ENCODE measurements at places on chromosomes 5 and 9.

DNA sequence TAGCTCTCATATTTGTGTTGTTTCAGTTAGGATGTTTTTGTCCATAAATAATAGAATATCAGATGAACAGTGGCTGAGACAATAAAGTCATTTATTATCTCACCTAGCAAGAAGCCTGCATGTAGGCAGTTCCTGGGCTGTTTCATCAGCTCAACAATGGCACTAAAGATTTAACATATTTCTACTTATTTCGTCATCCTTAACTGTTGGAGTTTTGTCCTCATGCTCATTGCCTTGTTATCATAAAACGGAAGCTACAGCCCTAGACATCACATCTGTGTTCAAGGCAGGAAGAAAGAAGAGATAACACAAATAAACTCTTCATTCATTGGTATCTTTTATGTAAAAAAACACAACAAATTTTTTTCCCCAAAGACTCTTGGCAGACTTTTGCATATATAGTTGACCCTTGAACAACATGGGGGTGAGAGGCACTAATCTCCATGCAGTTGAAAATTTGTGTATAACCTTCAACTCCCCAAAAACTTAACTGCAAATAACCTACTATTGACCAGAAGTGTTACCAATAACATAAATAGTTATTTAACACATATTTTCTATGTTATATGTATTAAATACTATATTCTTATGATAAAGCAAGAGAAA, 277.2 kb upstream of the ADRA1B start:
- no peak for DNase-seq

- DNase-seq: no peak
These were observed 6.6 kb downstream of the RGS14 start for GRCh38 chr5:177364159-177364962.

DNA sequence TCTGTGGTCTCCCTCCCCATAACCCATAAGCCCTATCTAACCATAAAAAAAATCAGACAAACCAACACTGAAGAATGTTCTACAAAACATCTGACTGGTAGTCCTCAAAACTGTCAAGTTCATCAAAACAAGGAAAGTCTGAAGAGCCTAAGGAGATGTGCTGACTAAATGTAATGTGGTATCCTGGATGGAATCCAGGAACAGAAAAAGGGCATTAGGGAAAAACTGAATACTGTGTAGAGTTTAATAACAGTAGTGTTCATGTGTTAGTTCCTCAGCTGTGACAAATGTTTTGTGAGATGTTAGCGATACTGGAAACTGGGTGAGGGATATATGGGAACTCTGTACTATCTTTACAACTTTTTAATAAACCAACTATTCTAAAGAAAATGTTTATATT, 75.7 kb upstream of the EQTN start:
- DNase-seq: no peak

GRCh38 chr5:116982035-116982434, 407.4 kb upstream of the SEMA6A start:
- no peak for DNase-seq

GRCh38 chr5:37086466-37087173, 162.6 kb downstream of the CPLANE1 start:
- peak; percentile 24 for DNase-seq

GRCh38 chr5:38707352-38708210, 138.2 kb upstream of the OSMR start:
- no peak for DNase-seq

- DNase-seq: no peak
These were observed 22.2 kb downstream of the SLC46A2 start for GRCh38 chr9:112868461-112868860.

- DNase-seq: no peak
These were observed 74.7 kb downstream of the ANKRD55 start for GRCh38 chr5:56158331-56158960.

GRCh38 chr5:35869685-35870277, 13.1 kb downstream of the IL7R start:
- DNase-seq: no peak

DNA sequence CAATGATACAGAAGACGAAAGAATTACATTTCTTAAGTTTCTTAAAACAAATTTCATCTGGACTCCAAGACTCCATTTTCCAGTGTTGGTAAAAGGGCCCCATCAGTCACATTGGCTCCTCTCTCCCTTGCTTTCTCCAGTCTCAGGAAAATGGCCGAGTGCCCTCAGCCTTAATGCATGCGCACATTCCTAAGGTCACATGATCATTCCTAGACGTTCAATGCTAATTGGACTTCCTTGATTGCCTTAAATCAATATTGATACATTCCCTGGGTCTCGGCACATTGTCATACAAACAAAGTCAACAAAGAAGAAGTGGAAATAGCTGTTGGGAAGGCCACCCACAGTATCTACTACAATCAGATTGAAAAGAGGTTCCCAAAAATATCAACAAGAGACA, 413.6 kb upstream of the GRAMD2B start:
- no peak for DNase-seq

- no peak for DNase-seq
These were observed 1069.1 kb downstream of the EFNA5 start for GRCh38 chr5:106601620-106602019.

- no peak for DNase-seq
These were observed 4.4 kb upstream of the IL3 start for GRCh38 chr5:132055808-132056609.

DNA sequence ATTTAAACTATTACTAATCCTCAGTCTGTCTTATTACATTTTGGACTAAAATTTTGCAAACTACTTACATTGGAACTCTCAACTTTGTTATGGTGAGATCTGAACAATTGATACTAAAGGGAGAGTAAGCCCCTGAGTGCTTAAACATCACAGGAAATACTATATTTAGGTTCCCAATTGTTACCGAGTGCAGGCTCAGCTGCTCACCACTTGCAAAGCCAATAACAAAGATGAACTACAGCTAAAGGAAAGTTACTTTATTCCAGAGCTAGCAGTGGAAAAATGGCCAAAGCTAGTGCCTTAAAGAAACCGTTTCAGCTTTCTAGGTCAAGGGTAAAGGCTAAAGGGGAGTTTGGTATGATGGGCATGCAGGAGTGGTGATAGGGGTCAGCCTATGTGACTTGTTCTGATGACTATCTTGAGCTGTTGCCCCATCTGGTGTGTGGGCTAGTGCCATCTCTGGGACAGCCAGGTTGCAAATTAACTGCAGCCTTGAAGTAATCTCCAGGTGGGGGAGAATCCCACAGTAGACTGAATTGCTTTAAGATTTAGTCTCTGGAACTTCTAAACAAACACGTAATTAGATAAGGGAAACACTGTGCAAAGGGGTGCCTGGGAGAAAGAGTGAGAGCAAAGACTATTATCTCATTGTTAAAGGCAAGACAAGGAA, 7.8 kb upstream of the NDUFB6 start:
- no peak for DNase-seq

- DNase-seq: no peak
These were observed 187.4 kb downstream of the RFK start for GRCh38 chr9:76206821-76207220.

DNA sequence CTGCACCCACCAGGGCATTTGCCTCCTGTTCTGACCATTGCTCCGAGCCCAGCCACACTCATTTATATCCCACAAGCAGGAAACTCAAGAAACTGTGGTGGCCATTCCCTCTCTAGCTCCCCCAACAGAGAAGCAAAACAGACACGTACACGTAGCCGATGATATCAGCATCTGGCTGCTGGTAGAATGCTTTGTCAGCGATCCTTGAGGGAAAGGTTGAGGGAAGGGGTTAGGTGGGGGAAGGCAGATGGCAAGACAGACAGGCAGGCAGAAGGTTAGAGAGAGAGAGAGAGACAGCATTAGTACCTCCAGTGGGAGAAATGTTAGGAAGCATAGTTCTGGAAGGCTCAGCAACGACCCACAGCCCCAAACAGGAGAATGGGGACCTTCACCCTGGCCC, 7.8 kb downstream of the HIGD2A start:
- DNase-seq: no peak

DNA sequence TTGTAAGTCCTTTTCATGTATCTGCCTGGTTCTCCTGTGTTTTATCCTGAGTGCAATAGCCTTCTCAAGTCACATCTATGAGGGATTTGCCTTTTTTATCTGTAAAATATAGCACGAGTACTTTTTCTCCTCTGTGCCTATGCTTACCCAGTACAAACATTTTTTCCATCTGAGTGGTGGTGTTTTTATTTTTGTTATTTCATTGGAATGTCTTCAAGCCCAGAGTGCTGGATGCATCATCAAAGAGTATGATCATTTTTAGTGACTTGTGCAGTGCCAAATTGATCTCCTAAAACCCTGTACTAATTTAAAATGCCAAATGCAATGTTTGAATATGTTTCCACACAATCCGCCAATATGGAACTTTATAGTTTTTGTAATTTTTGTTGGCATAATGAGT, 86.1 kb downstream of the TLE4 start:
- no peak for DNase-seq

- no peak for DNase-seq
These were observed 206.0 kb upstream of the DMRTA1 start for GRCh38 chr9:22240619-22241018.

DNA sequence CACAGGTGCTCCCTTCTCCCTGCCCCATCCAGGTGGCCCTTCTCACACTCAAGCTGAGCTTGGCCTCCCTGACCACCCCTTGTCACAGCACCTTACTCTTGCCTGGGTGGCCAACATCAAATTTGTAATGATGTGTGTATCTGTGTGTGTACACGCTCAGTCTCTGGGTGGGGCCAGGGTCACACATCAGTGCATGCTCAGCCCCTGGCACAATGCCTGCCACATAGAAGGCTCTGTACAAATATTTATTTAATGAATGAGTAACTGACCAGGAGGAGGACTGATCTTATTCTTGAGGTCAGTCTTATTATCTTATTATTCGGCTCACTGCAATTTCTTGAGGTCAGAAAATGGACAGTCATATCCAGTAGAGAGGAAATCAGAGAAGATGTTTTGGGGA, 41.3 kb upstream of the HAND1 start:
- DNase-seq: no peak

DNA sequence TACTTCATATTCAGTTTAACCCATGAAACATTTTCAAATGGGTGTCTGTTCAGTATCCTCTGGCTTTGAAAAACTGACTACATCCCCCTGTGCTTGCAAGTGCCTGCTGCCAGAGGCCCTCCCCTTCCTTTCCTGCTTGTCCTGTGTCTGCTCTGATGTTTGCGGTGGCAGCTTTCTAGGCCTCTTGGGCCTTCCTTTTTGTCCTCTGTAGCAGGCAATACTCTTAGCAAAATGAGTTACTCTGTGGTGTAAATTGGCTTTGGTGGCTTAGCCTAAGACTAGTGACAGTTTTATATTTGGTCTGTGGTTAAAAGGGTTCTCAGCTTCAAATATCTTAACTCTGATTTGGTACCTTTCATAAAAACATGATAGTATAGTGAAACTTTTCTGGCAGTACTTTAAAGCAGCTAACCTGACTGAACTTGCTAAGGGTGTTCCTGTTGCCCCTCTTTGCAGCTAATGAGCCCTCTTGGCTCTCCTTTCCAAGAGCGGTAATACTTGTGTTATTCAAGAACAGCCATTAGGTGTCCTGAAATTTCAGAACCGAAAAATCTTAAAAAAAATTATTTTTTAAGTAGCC, 76.6 kb downstream of the GOLM1 start:
- DNase-seq: no peak

DNA sequence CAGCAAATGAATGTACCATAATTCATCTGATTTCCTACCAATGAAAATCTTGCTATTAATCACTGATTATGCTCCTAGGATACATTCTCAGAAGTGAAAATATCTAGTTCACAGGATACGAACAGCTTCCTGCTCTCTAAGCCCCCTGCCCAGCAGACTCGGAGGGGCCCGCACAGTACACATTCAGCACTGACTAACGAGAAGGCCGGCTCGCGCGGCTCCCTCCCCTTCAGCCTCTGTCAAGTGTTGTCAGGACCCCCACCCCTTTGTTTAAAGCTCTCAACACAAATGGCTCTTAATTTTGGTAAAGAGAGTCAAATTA, 82.0 kb downstream of the PRRT1B start:
- DNase-seq: no peak

DNA sequence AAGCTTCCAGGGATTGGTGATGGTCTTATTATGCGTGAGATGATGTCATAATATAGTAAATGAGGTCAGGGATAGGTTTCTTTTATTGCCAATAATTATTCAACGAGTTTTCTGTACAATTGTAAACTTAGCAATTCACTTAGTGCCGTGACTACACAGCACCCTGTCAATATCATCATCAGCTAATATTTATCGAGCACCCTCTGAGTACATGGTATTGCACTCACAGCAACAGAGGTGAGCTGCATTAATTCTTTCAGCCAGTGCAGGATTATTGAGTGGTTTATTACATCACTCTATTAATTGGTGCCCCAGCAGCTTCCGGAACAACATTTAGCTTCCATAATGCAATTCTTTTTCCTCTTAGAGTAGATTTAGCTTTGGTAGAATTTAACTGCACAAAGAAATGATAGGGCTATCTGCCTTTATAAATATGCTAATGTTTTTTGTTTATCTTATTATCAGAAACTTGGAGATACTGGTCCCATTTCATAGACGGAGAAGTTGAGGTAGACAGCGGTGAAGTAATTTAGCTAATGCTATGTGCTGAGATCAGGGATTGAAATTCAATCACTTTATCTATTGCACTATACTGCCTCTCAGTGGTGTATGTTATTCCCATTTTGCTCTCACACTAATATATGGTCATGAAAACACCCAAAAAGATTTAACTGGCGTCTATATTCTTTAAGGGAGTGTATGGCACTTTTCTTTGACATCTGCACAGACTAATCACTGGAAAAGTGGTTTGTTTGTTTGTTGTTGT, 726.1 kb upstream of the WWC1 start:
- no peak for DNase-seq

- no peak for DNase-seq
These were observed 58.1 kb upstream of the GLIS3 start for GRCh38 chr9:4357929-4358328.

DNA sequence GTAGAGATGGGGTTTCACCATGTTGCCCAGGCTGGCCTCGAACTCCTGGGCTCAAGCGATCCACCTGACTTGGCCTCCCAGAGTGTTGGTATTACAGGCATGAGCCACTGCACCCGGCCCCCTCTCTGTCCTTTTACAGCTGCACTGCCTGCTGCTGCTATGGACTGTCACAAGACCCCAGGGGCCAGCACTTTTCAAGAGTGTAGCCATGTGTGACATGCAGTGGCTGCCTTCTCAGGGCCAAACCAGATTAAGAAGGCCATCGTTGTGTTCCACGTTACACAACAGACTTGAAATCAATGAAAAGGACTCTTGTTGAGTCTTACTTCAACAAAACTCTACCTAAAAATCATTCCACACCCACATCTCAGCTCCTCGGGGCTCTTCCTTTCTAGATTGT, 78.9 kb upstream of the ICE1 start:
- no peak for DNase-seq

DNA sequence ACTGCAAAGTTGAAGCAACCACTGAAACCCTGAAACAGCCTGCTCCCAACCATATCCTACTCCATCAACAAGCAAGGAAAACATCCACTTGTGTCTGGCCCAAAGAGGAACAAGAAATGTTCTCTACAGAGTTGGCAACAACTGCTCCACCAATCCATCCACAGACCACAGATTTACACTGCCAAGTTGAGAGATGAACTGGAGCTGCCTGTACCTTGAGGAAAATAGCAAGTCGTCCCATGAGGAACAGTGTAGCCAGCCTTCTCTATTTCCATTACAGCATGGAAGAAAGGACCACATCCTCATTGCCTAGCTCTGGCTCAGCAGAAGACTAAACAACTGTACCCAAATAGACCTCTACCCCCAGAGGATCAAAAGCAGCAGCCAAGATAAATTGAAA, 60.4 kb downstream of the DEPDC1B start:
- DNase-seq: no peak

All from BJ (cell line).